Epithelial cell of esophagus (primary cell): ENCODE measurements at places on chromosomes 6 and 20.

DNA sequence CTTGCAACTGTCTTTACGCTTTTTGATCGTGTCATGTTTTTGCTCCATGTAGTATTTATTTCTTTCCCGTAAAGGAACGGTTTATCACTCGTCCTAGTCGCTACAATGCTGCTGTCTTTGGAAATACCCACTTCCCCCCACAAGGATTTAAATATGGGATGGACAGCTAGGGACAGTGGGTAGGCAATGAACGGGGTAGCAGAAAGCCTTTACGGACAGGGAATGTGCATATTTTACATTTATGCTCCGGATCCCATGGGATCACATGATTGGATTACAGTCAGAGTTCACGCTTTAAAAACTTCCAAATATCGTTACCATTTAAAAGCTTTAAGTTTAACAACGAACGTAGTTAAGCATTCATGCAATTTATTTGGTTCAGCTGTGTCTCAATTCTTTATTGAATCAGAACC, 1.2 kb downstream of the HIVEP1 start:
- no peak for DNase-seq

GRCh38 chr20:8399947-8400346, 267.9 kb downstream of the PLCB1 start:
- DNase-seq = no peak

GRCh38 chr6:15892369-15892768, 229.5 kb upstream of the DTNBP1 start:
- DNase-seq = no peak

- peak; percentile 66 for DNase-seq
These were observed 221.6 kb downstream of the OGFRL1 start for GRCh38 chr6:71510057-71510713.

DNA sequence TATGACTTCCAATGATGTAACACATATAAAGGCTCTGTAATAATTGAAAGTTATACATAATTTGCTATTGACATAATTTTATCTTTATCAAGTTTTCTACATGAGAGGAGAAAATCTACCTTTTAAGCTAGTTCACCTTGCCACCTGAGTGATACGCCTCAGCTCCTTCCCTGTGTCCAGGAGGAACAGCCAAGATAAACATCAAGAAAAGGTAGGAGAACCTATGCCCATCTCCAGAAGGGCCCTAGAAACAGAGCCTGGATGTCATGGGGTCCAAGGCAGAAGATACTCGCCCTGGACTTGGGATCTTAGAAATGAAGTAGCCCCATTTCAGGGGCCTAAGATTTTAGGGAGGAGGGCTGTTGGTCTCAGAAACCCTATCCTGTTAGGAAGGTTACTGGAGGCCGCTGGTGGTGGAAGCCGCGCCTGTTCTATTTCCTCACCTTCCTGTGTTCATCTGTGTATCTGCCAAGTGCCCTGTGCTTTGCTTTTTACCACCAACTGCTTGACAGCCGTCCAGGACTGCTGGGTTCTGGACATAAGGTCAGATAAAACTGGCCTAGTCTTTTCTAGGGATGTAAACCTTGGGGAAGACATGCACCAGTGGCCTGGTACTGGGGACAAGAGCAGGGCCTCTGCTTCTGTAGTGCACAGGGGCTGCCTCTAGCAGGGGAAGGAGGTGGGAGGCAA, 178.5 kb downstream of the ARID1B start:
- DNase-seq = no peak

GRCh38 chr20:36478137-36478905, 63.0 kb upstream of the MYL9 start:
- DNase-seq = no peak

- no peak for DNase-seq
These were observed 15.2 kb downstream of the B4GALT5 start for GRCh38 chr20:49698477-49698876.
